ENCODE measurements at places on chromosomes 5 and 9. TPM values are rescaled to one million over a fixed set of nuclear protein-coding genes. Genes with fewer than 3 reads are reported as not detected.

The ANKRD18B gene
- 0.93 TPM for total RNA-seq

The SLC6A7 gene
- total RNA-seq = not detected

The PRUNE2 gene
- total RNA-seq = 9.6 TPM

The FAM120A gene
- total RNA-seq = 79.5 TPM

The SMIM32 gene
- not detected for total RNA-seq

The FTMT gene
- not detected for total RNA-seq

The GZMA gene
- total RNA-seq = not detected

The TAF1L gene
- total RNA-seq = not detected

The SRD5A1 gene
- 33.7 TPM for total RNA-seq

The GRIN3A gene
- not detected for total RNA-seq

The BTNL9 gene
- total RNA-seq = 0.15 TPM

The SLC46A2 gene
- not detected for total RNA-seq

The C1QTNF2 gene
- 0.06 TPM for total RNA-seq

The RNF208 gene
- 0.76 TPM for total RNA-seq

The C6 gene
- 0.05 TPM for total RNA-seq

The AGTPBP1 gene
- 15.2 TPM for total RNA-seq

The KIF4B gene
- 0.23 TPM for total RNA-seq

The MCTP1 gene
- total RNA-seq = 9.0 TPM

The ARSB gene
- 37.2 TPM for total RNA-seq

The MARCHF3 gene
- total RNA-seq = 36.6 TPM

The ELAVL2 gene
- 1.3 TPM for total RNA-seq

The PRDM9 gene
- not detected for total RNA-seq

The IL4 gene
- not detected for total RNA-seq

The ZCCHC9 gene
- 15.0 TPM for total RNA-seq

The ZFR gene
- 46.6 TPM for total RNA-seq

The FBP2 gene
- not detected for total RNA-seq

The IL33 gene
- total RNA-seq = 4.5 TPM

The UGCG gene
- 69.2 TPM for total RNA-seq

Measured in glomerular endothelial cell (primary cell).